ENCODE measurements at places on chromosomes 1 and 21. TPM values are rescaled to one million over a fixed set of nuclear protein-coding genes. Genes with fewer than 3 reads are reported as not detected.

Gene KCNJ15
- 80.1 TPM for total RNA-seq

DNA sequence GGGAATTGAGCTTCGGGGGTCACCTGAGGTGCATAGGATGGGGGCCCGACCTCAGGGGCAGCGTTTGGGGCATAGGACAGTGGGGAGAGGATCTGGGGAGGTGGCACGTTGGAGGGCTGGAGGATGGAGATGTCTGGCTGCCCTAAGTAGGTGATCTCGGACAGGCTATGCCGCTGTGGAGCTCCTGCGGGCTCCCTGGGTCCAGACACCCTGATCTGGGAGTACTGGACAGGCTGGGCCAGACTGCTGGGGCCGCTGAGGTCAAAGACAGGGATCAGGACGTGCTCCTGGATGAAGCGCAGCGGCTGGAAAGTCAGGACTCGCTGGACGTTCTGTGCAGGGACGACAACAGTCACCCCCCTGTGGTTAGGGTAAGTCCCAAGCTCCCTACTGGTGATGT is 9.5 kb upstream of the MYOM3 start:
- H3K27me3 ChIP-seq: no peaks in the 10 kb centered on the region
- no peak for DNase-seq
- peaks cover 6% of the 10 kb centered on the region for H3K4me1 ChIP-seq
- no peaks in the 10 kb centered on the region for H3K36me3 ChIP-seq
- H3K4me3 ChIP-seq: no peak overlapping the region

- DNase-seq: no peak
- H3K36me3 ChIP-seq: no peaks in the 10 kb centered on the region
- peaks cover 21% of the 10 kb centered on the region for H3K4me1 ChIP-seq
- peak overlapping the region; percentile 61 for H3K27ac ChIP-seq
These were observed 40.2 kb downstream of the RASAL2 start for GRCh38 chr1:178134061-178134460.

Gene OR2L2
- total RNA-seq: 0.14 TPM

Gene FCGR3A
- 112 TPM for total RNA-seq

GRCh38 chr1:230542054-230542453 is 100.2 kb upstream of the COG2 start:
- H3K36me3 ChIP-seq: no peaks in the 10 kb centered on the region
- H3K27me3 ChIP-seq: no peaks in the 10 kb centered on the region

Gene MXRA8
- total RNA-seq: 66.3 TPM

Gene RWDD3
- 12.8 TPM for total RNA-seq

DNA sequence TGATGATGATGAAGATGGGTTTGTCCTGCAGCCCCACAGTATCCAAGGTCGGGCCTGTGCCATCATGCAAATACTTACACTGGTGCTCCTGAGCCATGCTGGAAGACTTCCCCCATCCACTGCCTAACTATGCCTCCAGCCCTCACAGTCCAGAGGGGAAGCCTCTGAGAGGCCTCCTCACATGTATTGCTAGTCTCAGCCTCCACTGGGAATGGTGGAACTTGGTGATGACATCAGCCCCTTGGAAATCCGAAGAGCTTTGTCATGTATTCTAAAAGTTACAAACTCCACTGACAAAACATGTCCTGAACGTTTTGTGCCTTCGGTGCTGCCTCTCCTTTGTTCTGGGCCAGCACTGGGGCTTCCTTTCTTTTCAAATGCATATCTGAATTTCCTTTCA is 61.1 kb upstream of the DMRTB1 start:
- H3K27ac ChIP-seq: no peak overlapping the region
- no peaks in the 10 kb centered on the region for H3K4me1 ChIP-seq
- no peak for DNase-seq
- no peaks in the 10 kb centered on the region for H3K36me3 ChIP-seq

DNA sequence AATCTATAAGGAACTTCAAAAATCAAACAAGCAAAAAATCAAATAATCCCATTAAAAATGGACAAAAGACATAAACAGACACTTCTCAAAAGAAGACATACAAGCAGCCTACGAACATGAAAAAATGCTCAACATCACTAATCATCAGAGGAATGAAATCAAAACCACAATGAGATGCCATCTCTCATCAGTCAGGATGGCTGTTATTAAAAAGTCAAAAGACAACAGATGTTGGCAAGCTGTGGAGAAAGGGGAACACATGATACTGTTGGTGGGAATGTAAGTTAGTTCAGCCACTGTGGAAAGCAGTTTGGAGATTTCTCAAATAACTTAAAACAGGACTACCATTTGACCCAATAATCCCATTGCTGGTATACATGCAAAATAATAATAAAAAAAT is 226.4 kb downstream of the S1PR1 start:
- no peak for DNase-seq
- no peak overlapping the region for H3K4me3 ChIP-seq
- no peaks in the 10 kb centered on the region for H3K36me3 ChIP-seq
- H3K27me3 ChIP-seq: no peaks in the 10 kb centered on the region
- H3K27ac ChIP-seq: no peak overlapping the region

DNA sequence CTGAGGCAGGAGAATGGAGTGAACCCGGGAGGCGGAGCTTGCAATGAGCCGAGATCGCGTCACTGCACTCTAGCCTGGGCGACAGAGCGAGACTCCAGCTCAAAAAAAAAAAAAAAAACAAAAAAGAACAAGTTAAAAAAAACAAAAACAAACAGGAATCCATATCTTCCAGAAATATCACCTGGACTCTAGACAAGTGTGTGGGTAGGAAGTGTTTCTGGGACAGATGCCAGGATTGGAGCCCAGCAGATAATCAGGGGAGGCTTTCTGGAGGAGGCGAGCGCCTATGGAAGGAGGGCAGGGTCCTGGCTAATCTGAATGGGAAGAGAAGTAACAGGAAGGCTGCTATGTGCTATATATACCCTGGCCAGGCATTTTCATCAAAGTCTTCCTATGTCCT is 43.6 kb upstream of the SYNC start:
- H3K27ac ChIP-seq: no peak overlapping the region
- peaks cover 14% of the 10 kb centered on the region for H3K4me1 ChIP-seq
- H3K36me3 ChIP-seq: no peaks in the 10 kb centered on the region
- DNase-seq: no peak
- no peaks in the 10 kb centered on the region for H3K27me3 ChIP-seq

Measured in upper lobe of right lung (tissue), 1 donor.